ENCODE measurements at places on chromosomes 12 and 14. TPM values are rescaled to one million over a fixed set of nuclear protein-coding genes. Genes with fewer than 3 reads are reported as not detected.
A peak's percentile ranks its signal among the peaks of the same experiment; 100 is the strongest.

BEGAIN gene
- not detected for total RNA-seq

ADGRD1 gene
- total RNA-seq = not detected

BCL11B gene
- total RNA-seq = not detected

TSPAN19 gene
- total RNA-seq = not detected

GRCh38 chr14:68610251-68610793, 182.5 kb downstream of the ZFP36L1 start:
- peaks cover 6% of the 10 kb centered on the region for H3K36me3 ChIP-seq
- H3K27ac ChIP-seq = no peak overlapping the region
- no peak for DNase-seq

DNA sequence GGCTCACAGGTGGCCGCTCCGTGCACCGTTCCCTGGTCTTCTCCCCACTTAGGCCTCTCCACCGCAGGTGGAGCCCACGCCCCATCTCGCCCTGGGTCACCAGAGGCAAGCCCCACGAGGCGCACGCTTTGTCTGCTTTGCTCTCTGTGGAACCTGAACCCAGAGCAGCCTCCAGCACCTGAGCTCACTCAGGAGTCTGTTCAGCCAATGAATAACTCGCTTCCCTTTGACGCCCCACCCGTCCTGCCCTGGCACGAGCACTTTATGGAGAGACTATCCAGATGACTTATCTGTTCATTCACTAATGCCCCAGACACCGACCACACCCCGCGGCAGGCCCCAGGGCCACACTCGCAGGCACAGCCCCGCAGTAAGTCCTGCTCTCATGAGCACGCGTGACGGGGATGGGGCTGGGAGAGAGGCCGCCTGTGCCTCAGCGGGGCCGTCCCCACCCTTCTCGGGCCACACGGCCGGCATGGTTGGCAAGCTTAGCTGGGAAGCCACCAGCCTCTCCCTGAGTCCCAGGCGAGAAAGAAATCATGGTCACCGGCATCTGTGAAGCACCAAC, 85.0 kb downstream of the NOC4L start:
- H3K4me3 ChIP-seq = no peak overlapping the region
- no peaks in the 10 kb centered on the region for H3K36me3 ChIP-seq
- H3K27ac ChIP-seq = no peak overlapping the region
- DNase-seq = no peak

DNA sequence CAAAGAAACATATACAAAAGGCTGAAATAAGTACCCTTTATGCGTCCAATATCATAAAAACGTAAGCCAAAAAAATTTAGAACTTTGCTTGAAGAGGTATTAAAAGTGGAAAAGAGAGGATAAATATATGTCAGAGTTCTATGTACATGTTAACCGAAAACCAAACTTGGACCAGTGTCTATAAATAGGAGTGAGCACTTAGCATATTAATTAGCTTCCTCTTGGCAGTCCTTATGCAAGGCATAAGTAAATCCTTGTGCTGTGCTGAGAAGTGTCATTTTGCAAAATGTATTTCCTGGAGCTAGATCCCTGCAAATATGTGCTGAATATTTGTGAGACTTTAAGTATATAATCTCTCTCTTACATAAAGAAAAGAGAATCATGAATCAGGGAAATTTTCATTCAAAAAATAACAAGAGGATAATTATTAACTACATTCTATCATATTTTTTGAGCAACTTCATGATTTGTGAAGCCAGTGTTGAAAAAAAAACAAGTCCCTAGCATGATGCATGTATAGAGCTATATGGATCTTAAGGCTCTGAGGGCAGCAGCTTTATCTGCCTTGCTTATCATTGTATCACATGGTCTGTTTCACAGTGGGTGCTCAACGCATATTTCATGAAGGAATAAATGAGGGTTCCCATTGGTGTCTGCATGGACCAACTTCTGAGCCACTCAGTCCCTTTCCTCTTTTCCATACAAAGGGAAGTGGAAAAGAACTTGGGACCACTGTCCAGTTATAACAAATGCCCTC, 326.1 kb downstream of the PDZRN4 start:
- no peaks in the 10 kb centered on the region for H3K36me3 ChIP-seq
- no peak overlapping the region for H3K4me3 ChIP-seq
- H3K4me1 ChIP-seq = no peaks in the 10 kb centered on the region
- no peak overlapping the region for H3K27ac ChIP-seq

GRCh38 chr14:50831726-50832168, 785 bp upstream of the NIN start:
- DNase-seq = no peak
- H3K4me1 ChIP-seq = 0 out of 2 replicates have a peak, but pooled peaks cover 8% of the 10 kb centered on the region
- no peaks in the 10 kb centered on the region for H3K27me3 ChIP-seq

DNA sequence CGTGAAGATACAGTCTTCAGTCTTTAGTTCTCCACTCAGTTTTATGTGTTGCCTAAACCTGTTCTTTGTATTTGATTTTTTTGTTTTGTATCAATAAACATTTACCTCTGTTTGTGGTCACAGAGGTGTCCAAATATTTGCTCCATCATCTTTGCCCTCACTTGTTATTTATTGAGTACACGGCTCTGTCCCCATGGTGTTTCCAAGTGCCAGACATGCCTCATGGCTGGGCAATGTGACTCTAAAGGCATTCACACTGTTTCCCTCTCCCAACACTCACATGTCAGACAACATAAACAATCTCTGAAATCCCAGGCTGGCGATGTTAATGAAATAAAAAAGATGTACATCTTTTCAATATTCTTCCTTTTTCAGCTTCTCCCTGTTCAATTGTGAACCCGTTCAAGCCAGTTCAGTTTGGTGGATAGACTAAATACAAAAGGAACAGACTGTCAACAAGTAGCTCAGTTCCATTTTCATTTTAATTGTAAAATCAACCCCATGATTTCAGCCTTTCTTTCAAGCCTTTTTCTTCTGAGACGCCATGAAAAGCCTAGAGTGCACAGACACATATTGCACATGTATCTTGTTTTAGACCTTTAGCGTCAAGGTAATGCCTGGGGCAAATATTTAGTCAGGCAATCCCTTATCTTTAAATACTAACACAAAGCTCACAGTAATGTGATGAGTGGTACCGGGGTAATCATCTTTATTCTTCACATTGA, 680.7 kb downstream of the GALC start:
- no peaks in the 10 kb centered on the region for H3K36me3 ChIP-seq
- DNase-seq = no peak
- H3K4me3 ChIP-seq = no peak overlapping the region

- no peaks in the 10 kb centered on the region for H3K27me3 ChIP-seq
- DNase-seq = no peak
- no peaks in the 10 kb centered on the region for H3K36me3 ChIP-seq
- no peak overlapping the region for H3K27ac ChIP-seq
- H3K4me1 ChIP-seq = no peaks in the 10 kb centered on the region
Observed at GRCh38 chr12:30164382-30165318, 380.9 kb upstream of the TMTC1 start.

DNA sequence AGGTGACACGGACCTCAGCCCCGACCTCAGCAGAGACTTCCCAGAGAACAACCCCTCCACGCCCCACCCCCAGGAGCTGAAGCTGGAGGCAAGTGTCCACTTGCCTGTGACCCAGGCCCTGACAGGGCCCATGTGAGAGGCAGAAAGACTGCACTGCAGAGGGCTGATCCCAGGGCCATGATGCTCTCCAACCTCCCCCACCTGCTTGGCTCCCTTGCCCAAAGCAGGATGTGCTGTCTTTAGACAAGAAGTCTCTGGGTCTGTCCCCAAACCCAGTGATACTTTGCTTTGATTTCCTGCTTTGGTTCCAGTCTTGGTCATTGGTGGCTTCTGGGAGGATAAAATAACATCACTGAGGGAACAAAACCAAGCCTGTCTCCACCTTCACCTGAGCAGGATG, 59.4 kb downstream of the BCL11B start:
- peaks cover 54% of the 10 kb centered on the region for H3K27me3 ChIP-seq
- no peak for DNase-seq
- no peak overlapping the region for H3K27ac ChIP-seq
- H3K4me1 ChIP-seq = no peaks in the 10 kb centered on the region
- H3K4me3 ChIP-seq = no peak overlapping the region
- no peaks in the 10 kb centered on the region for H3K36me3 ChIP-seq

GRCh38 chr12:112170376-112170775, 45.0 kb downstream of the TRAFD1 start:
- no peaks in the 10 kb centered on the region for H3K4me1 ChIP-seq
- peak; percentile 43 for DNase-seq
- H3K27ac ChIP-seq = no peak overlapping the region
- no peaks in the 10 kb centered on the region for H3K27me3 ChIP-seq

- H3K36me3 ChIP-seq = no peaks in the 10 kb centered on the region
- no peak for DNase-seq
- no peak overlapping the region for H3K4me3 ChIP-seq
Observed at GRCh38 chr12:101948365-101948764, 71.0 kb downstream of the DRAM1 start.

DNA sequence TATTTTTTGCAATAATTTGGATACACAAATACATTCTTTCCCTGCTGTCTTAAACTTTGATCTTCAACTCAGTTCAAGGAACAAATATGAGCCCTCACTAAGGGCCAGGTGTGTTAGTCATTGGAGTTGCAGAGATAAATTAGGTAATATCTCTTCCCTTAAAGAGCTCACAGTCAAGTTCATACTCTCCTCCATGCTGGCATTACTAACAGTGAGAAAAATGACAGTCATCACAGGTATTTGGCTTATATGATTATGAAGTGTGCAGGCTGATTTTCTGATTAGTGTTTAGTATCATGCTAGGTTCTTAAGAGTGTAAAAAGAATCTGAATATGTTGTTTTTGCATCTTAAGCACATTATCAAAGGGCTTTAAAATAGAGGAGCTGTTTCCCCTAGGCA, 594.7 kb downstream of the CCER1 start:
- H3K4me3 ChIP-seq = no peak overlapping the region
- no peaks in the 10 kb centered on the region for H3K36me3 ChIP-seq

- H3K36me3 ChIP-seq = no peaks in the 10 kb centered on the region
- DNase-seq = no peak
- no peak overlapping the region for H3K4me3 ChIP-seq
- no peaks in the 10 kb centered on the region for H3K4me1 ChIP-seq
- H3K27me3 ChIP-seq = peaks cover 92% of the 10 kb centered on the region
- H3K27ac ChIP-seq = no peak overlapping the region
Observed at GRCh38 chr12:54572881-54573280, 15.6 kb downstream of the PPP1R1A start.

DNA sequence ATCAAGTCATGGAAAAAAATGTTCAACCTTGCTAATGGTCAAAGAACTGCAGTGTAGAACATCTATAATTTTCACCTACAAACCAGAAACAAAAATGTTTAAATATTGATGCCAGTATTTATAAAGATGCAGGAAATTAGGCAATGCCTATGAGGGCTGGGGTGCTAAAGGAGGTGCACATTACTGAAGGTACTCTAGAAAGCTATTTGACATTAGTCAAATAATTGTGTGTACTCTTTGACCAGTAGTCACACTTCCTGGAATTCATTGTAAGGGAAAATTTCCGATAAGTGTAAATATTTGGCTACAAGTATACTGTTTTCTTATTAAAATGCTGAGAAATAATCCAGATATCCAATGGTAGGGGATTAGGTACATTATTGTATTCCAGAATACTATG, 36.4 kb upstream of the HDAC7 start:
- no peaks in the 10 kb centered on the region for H3K27me3 ChIP-seq
- H3K36me3 ChIP-seq = no peaks in the 10 kb centered on the region
- peaks cover 11% of the 10 kb centered on the region for H3K4me1 ChIP-seq
- no peak overlapping the region for H3K4me3 ChIP-seq
- H3K27ac ChIP-seq = no peak overlapping the region

DNA sequence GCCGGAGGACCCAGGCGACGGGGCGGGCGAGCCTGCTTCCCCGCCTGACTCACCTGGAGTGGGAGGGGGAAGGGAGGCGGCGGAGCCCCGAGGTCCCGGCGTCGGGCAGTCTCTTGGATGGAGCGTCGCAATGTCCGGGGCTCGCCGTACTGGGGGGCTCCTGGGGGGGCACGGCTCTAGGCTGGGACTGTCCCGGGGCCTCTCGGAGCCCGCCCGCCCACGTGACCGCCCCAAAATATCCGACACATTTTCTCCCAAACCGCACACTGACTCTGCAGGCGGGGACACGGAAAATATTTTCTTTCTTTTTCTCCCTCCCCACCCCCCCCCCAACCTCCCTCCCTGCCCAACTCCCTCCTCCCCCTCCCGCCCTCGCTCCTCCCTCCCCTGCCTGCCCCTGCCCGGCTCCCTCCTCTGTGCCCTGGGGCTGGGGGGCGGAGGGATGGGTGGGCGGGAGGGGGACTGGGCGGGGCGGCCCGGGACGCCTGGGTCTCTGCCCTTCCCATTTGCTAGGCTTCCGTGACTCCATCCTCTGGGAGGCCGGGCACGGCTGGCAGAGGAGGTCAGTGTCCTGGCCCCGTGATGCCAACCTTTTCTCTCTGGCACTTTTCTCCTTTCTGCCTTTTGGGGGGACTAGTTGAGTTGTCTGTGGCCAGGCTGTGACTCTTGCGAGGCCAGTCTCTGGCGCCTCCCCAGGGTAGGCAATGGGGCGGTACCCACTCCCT, at the start of gene RARG:
Gene RARG, minus strand, starts transcription at position 289 of the 725 bp plus-strand sequence. CDS start 4,664 bp downstream, outside the sequence.
- peak; percentile 90 for DNase-seq
- H3K4me3 ChIP-seq = peak within 1 kb of the TSS; percentile 100
- no peaks in the 10 kb centered on the region for H3K27me3 ChIP-seq
- H3K36me3 ChIP-seq = peaks cover 10% of the 10 kb centered on the region

GRCh38 chr12:84058136-84058535, 854.5 kb downstream of the SLC6A15 start:
- no peaks in the 10 kb centered on the region for H3K36me3 ChIP-seq
- no peak overlapping the region for H3K27ac ChIP-seq
- no peak overlapping the region for H3K4me3 ChIP-seq
- H3K4me1 ChIP-seq = no peaks in the 10 kb centered on the region
- H3K27me3 ChIP-seq = no peaks in the 10 kb centered on the region
- no peak for DNase-seq

GRCh38 chr12:71371122-71371521, 68.5 kb upstream of the LGR5 start:
- H3K4me3 ChIP-seq = no peak overlapping the region
- no peak overlapping the region for H3K27ac ChIP-seq
- no peaks in the 10 kb centered on the region for H3K36me3 ChIP-seq
- H3K27me3 ChIP-seq = no peaks in the 10 kb centered on the region
- no peaks in the 10 kb centered on the region for H3K4me1 ChIP-seq
- no peak for DNase-seq

DNA sequence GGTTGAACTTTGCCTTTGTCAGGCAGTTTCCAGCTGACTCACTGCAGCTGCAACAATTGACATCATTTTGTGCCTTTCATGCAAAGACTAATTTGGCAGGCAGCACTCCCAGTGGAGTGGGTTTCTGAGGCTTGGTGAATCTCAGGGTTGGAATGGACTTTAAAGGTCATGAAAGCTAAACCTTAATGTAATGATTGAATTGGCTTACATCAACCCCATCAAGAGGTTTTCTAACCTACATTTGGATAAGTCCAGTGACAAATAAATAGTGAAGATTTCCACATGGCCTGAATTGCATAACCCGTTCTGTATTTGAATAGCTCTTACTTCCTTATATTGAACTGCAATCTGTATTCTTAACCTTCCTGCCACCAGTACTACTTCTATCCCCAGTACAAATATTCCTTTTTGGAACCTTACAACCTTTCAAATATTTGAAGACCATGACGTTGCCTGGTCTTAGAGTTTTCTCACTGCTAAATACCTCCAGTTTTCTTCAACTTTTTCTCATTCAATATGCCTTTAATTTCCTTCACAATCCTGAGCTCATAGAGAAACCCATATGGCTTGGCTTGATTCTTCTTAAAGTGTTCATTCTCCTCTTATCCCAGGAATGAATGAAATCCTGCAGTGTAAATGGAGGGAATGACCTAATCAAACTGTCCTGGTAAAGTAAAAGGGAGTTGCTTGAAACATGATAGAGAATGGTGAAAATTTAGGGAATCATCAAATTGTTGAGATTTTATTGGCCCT, 168.1 kb upstream of the NOVA1 start:
- no peaks in the 10 kb centered on the region for H3K27me3 ChIP-seq
- H3K27ac ChIP-seq = peak overlapping the region; percentile 73
- peaks cover 15% of the 10 kb centered on the region for H3K4me1 ChIP-seq
- peak; percentile 62 for DNase-seq

All from PC-9 (cell line).